ENCODE measurements at places on chromosomes 12 and 14. TPM values are rescaled to one million over a fixed set of nuclear protein-coding genes. Genes with fewer than 3 reads are reported as not detected.

Gene WNT1
- polyA plus RNA-seq = not detected

- no peak for DNase-seq
These were observed 7.5 kb upstream of the TRHDE start for GRCh38 chr12:72264548-72265175.

- no peak for DNase-seq
These were observed 225.4 kb upstream of the KITLG start for GRCh38 chr12:88805692-88806091.

- no peak for DNase-seq
These were observed 130.8 kb upstream of the TRHDE start for GRCh38 chr12:72141381-72141780.

Gene PRKD1
- 1.8 TPM for polyA plus RNA-seq

Gene FAM186B
- 0.10 TPM for polyA plus RNA-seq
